ENCODE measurements at places on chromosomes 4 and X.

DNA sequence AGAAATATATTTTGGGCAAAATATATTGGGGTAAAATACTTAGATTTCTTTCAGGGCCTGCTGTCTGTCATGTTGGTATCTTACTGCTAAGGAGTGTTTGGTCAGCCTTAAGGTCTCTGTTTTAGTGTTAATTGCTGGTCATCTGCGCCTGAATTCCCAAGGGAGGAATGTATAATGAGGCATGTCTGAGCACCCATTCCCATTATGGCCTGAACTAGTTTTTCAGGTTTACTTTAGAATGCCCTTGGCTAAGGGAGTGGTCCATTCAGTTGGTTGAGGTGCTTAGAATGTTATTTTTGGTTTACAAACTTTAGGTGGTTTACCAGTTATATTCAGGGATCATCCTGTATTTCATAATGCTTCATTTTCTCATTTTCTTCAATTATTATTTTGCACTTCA is 125.9 kb downstream of the CFAP299 start:
- DNase-seq = no peak

GRCh38 chr4:42713391-42713790 is 56.5 kb upstream of the ATP8A1 start:
- no peak for DNase-seq

GRCh38 chr4:146379744-146380143 is 142.0 kb downstream of the SLC10A7 start:
- DNase-seq = no peak

DNA sequence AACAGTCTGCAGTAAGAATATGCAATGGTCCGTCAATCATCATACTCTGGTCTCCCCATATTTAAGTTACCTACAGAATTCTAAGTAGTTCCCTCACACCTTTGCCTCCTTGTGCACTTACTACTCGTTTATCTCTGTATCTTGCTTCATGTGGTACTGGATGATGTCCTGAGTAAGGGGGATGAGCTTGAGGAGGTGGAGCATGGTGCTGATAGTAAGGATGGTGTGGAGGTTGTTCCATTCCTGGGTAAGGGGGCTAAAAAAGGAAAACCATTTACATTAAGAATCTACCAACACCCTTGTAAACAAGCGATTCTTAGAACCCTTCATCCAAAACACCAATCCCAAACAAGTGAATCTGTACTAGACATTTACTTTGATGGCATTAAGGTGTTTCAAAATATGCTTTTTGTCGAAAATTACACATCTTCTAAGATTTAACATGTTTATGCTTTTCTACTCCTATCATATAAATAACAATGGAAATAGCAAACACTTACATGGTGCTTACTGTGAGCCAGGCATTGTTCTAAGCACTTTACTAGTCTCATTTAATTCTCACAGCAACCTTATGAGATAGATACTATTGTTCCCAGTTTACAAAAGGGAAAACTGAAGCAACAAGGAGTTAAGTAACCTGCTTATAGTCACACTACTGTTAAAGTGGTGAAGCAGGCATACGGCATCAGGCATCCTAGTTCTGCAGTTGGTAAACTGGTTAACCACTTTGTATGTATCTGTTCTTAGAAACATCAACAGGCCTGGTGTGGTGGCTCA is 33.5 kb downstream of the YTHDC1 start:
- no peak for DNase-seq

DNA sequence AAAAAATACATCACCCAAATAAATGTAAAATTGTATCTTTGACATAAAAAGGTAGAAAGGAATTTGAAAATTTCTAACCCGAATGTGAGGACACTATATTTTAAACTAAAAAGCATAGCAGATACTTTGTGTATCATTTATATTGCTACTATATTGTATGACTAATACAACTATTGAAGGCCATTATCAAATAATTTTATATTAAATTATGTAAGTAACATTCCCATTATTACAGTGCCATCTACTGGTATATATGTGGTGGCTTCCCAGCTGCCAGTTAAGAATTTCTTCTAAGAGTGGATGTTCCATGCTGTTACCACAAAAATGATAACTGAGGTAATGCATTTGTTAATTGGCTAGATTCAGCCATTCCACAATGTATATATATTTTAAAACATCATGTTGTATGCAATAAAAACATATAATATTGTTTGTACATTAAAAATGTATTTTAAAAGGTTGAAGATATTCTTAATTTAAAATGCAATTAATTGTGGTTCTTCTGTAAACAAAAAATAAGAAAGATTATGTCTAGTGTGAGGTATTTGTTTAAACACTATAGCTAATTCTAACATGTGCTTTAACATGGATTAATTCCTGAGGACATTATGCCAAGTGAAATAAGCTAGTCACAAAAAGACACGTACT is 65.3 kb downstream of the EGF start:
- peak; percentile 17 for DNase-seq

- peak; percentile 46 for DNase-seq
Measured at GRCh38 chr4:153152501-153153338, 51.5 kb upstream of the TRIM2 start.

GRCh38 chr4:74121643-74122579 is 22.9 kb upstream of the CXCL2 start:
- DNase-seq = no peak

- DNase-seq = no peak
Measured at GRCh38 chrX:386768-387575, at the start of gene PPP2R3B. PPP2R3B (minus strand) TSS chrX:386907; CDS start chrX:386691, 216 bp downstream.

DNA sequence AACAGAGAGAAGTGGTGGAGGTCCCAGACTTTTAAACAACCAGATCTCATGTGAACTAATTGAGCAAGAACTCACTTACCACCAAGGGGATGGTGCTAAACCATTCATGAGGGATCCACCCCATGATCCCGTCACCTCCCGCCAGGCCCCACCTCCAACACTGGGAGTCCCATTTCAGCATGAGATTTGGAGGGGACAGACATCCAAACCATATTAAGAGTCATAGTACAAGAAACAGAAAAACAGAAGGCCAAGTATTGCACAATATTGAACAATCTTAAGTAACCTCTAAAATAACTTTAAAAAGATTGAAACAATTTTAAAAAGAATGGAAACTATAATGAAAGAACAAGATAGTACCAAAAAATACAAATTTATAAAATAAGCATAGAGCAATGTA is 110.0 kb downstream of the CBR4 start:
- no peak for DNase-seq

DNA sequence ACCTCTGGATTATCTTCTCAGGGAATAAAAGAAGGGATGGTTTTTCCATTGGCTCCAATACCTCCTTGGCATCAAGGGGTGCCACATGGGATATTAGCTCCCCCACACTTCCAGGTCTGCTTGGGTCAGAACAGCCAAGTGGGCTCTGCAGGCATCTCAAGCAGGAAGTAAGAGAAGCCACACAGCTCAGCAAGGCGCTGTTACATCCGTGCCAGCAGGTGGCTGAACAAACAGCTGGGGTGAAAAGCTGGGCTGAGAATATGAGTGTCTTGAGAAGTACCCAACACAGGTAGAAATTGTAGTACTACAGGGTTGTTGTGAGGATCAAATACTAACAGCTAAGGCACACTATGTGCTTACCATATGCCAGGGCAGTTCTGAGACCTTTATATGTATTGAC is 76.7 kb upstream of the TMEM150C start:
- no peak for DNase-seq

- DNase-seq = no peak
Measured at GRCh38 chr4:96486563-96486962, 646.7 kb downstream of the PDHA2 start.

DNA sequence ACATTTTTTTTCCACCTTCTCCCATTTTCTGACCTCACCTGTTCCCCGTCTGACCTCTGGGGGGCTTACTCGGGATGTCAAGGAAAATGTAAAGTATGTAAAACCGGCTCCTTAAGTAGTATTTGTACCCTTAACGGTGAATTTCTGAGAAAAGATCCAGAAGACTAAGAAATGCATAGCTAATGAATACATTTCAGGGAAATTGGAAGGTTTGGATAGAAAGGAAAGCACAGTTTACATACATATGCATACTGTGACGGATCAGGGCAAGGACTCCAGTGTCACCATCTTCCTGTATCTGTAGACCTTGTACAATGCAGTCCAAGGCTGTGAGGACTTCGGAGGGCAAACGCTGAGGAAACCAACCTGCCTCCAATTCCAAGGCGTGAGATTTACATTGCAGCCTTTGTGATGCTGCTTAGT is 2185.9 kb upstream of the TENM3 start:
- peak; percentile 48 for DNase-seq

DNA sequence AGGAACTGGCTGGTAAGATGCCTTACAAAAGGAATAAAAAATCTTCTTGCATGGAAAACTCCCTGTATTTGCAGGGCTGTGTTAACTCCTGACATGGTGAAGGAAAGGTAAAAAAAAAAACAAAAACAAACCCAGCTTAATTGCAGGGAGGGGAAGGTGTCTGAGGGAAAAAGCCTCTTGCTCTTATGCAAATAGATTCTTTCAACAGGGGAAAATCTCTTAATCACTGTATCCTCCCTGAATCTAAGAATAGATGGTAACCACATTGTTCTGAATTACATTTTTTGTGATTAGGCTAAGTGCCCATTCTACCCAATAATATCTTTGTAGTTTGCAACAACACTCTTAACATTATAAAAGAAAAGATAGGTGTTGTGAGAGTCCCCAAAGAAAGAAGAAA is 172.6 kb downstream of the RBM46 start:
- no peak for DNase-seq

Data from NCI-H1417 treated with DMSO at 0.1 percent for 48 hours (cell line).